A549 treated with Mapracorat at 1 μM for 4 hours (cell line): ENCODE measurements at places on chromosomes 7 and 10. TPM values are rescaled to one million over a fixed set of nuclear protein-coding genes. Genes with fewer than 3 reads are reported as not detected.

OR6V1 gene
- not detected in 5 replicates for total RNA-seq

CALCR gene
- total RNA-seq, result not detected in 5 replicates

PLEKHA1 gene
- total RNA-seq, result 15.2 to 24.1 TPM (median 20.5 TPM) in 5 replicates

GRM8 gene
- total RNA-seq, result not detected in 5 replicates

BBS9 gene
- 1.6 to 3.8 TPM (median 3.1 TPM) in 5 replicates for total RNA-seq

OR13A1 gene
- not detected in 5 replicates for total RNA-seq

GPR15LG gene
- not detected in 5 replicates for total RNA-seq

AKR1D1 gene
- not detected in 5 replicates for total RNA-seq

SPDYE8 gene
- not detected in 5 replicates for total RNA-seq

MYO3A gene
- not detected in 5 replicates for total RNA-seq

DUSP5 gene
- 107 to 157 TPM (median 136 TPM) in 5 replicates for total RNA-seq

CYP3A7 gene
- total RNA-seq, result 0.06 to 0.07 TPM in 2 of 5 replicates, not detected in the others

GIMAP1 gene
- not detected in 5 replicates for total RNA-seq

INTS15 gene
- total RNA-seq, result 21.0 to 25.9 TPM (median 24.2 TPM) in 5 replicates

NUTM2E gene
- total RNA-seq, result 0.08 to 0.33 TPM (median 0.24 TPM) in 5 replicates

TMEM225B gene
- 0.38 to 1.2 TPM (median 0.84 TPM) in 5 replicates for total RNA-seq

STAG3 gene
- 0.06 to 0.41 TPM (median 0.23 TPM) in 5 replicates for total RNA-seq

ETV1 gene
- 1.9 to 3.0 TPM (median 2.7 TPM) in 5 replicates for total RNA-seq

COBL gene
- total RNA-seq, result 3.8 to 5.2 TPM (median 4.2 TPM) in 5 replicates

MUC3A gene
- total RNA-seq, result 15.0 to 24.4 TPM (median 20.8 TPM) in 5 replicates

RASA4B gene
- 0.77 to 2.2 TPM (median 1.5 TPM) in 5 replicates for total RNA-seq

MOGAT3 gene
- not detected in 5 replicates for total RNA-seq

NUTM2B gene
- total RNA-seq, result 0.29 to 0.53 TPM (median 0.34 TPM) in 5 replicates

EIF5AL1 gene
- 2.1 to 4.1 TPM (median 2.2 TPM) in 5 replicates for total RNA-seq

CTNNA3 gene
- not detected in 5 replicates for total RNA-seq

GCK gene
- total RNA-seq, result not detected in 5 replicates

PRDX3 gene
- 271 to 335 TPM (median 310 TPM) in 5 replicates for total RNA-seq

SORCS3 gene
- not detected in 5 replicates for total RNA-seq

CCZ1B gene
- total RNA-seq, result 24.4 to 35.3 TPM (median 29.4 TPM) in 5 replicates

CADPS2 gene
- 0.03 to 0.11 TPM (median 0.05 TPM) in 4 of 5 replicates, not detected in the other for total RNA-seq

PTF1A gene
- not detected in 5 replicates for total RNA-seq

NRG3 gene
- total RNA-seq, result not detected in 5 replicates

ADCYAP1R1 gene
- 0.02 to 0.08 TPM (median 0.04 TPM) in 4 of 5 replicates, not detected in the other for total RNA-seq

PPP1R3C gene
- 22.1 to 28.4 TPM (median 23.7 TPM) in 5 replicates for total RNA-seq

PKD2L1 gene
- total RNA-seq, result 0.06 to 0.21 TPM (median 0.09 TPM) in 5 replicates

SLC39A12 gene
- total RNA-seq, result not detected in 5 replicates

MRLN gene
- total RNA-seq, result not detected in 5 replicates

GRM3 gene
- not detected in 5 replicates for total RNA-seq

SHTN1 gene
- 20.5 to 28.8 TPM (median 25.6 TPM) in 5 replicates for total RNA-seq

VWDE gene
- 0.28 to 1.4 TPM (median 0.58 TPM) in 5 replicates for total RNA-seq

BLOC1S2 gene
- total RNA-seq, result 87.0 to 112 TPM (median 99.2 TPM) in 5 replicates

CYP2C19 gene
- 0.12 TPM in 1 of 5 replicates, not detected in the others for total RNA-seq
